ENCODE measurements at places on chromosomes 7 and 10. TPM values are rescaled to one million over a fixed set of nuclear protein-coding genes. Genes with fewer than 3 reads are reported as not detected.

DNA sequence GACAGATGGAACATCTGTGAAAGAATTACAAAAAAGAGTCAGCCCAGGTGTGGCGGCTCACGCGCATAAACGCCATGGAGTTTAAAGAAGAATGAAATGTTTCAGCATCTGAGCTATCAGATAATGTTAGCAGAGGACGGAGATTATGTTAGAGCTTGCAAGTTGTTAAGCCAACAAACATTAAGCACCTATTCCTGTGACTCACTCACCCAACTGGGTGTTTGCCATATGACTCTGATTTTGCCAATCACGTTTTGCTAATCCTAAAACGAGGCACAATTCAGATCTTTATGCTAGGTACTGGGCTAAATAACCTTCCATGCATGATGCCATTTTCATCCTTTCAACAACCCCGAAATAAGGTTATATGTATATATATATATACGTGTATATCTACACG lies 29.0 kb upstream of the CCNY start:
- no peak for DNase-seq

- DNase-seq: peak; percentile 2
Measured at GRCh38 chr7:12257582-12257981, 46.5 kb downstream of the TMEM106B start.

DNA sequence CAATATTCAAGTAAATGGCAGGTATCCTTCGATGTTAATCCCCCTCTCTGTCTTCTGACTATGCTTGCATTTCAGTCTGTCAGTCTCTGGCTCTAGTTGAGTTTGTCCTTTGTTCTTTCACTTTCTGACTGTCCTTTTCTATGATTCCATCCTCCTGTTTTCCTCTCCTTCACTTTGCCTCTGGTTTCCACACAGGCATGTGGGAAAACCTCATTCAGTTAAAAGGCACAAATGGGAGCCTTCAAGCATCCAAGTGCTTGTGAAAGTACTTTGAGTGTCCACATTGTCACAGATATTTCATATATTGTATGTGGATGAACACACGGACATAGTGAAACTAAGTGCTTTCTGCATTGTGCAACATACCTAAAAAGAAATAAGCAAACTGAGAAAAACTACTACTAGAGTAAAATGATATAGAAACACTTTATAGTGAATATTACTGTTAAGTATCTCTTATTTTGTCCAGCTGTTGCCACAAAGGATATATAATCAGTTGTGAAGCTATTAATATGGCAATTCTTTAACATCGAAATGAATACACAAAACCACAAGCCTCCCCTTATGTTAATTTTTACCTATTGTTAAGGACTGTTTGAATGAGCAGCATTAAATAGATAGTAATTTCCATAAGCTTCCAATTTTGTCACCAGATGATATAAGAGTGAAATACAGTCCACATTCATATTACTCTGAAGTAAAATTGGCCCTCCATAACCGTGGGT lies 71.7 kb downstream of the NRBF2 start:
- no peak for DNase-seq

- DNase-seq: peak; percentile 94
Measured at GRCh38 chr10:91298224-91298871, 77.9 kb downstream of the PCGF5 start.

- DNase-seq: no peak
Measured at GRCh38 chr7:73683788-73684693, 644 bp downstream of the BUD23 start.

GRCh38 chr7:54841772-54842697 lies 83.0 kb upstream of the SEC61G start:
- DNase-seq: peak; percentile 86

DNA sequence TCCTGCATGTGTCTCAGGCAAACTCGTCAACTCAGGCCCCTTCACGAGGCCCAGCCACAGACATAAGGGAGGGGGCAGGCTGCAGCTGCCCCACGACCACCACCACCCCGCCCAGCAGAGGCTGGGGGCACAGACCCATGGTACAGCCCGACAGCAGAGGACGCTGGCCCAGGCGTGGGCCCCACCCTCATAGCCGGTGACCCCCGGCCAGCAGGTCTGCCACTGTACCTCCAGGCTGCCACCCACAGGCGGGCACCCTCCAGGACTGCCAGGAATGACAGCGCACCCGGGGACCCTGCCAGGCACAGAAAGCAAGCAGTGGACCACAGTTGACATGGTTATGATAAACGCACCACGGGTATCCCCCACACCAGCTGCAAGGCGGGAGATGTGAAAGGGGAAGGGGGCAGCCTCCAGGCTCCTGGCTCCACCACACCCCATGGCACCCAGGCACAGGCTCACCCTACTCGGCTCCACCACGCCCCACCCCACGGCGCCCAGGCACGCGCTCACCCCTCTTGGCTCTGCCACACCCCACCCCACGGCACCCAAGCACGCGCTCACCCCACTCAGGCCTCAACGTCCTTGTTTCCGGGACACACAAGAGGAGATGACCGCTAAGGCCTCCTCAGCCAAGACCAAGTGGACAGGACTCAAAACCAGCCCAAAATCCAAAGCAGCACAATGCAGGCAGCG lies 135.9 kb downstream of the MAD1L1 start:
- no peak for DNase-seq

- no peak for DNase-seq
Measured at GRCh38 chr7:90383861-90384260, 19.4 kb upstream of the CLDN12 start.

DNA sequence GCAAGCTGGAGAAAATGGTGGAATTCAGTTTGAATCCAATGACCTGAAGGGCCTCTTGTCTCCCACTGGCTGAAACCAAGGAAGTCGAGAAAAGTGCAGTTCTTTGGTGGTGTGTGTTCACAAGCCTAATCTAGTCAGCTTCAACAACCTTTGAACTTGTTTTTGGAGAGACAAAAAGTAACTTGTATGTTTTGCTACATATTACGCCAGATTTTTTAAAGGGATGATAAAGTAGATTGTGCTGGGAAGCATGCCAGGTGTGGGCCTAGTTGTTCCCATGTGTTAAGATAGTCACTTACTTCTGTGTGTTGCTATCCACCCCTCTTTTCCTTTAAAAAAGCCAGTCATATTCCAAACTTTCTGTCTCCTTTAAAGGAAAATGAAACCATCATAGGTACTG lies 79.7 kb upstream of the FAM3C start:
- no peak for DNase-seq

GRCh38 chr10:13347043-13347499 lies 1.0 kb downstream of the SEPHS1 start:
- peak; percentile 54 for DNase-seq

The LEP gene
- total RNA-seq: not detected

All from tongue (tissue), 3 donors.